Activated CD8-positive, alpha-beta memory T cell treated with anti-CD3 and anti-CD28 coated beads for 1 hour (primary cell): ENCODE measurements at places on chromosomes 6 and 20.

DNA sequence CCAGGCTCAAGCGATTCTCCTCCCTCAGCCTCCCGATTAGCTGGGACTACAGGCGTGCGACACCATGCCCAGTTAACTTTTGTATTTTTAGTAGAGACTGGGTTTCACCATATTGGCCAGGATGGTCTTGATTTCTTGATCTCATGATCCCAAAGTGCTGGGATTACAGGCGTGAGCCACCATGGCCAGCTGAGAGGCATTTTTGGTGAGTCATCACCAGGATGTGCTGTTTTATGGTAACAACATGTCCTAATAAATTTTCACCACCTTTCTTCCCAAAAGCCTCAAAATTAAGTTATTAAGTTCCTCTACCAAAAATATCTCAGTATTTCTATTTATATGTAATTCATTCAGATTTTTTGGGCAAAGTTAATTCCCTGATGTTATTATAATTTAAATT is 53.5 kb downstream of the COL21A1 start:
- DNase-seq, result no peak

DNA sequence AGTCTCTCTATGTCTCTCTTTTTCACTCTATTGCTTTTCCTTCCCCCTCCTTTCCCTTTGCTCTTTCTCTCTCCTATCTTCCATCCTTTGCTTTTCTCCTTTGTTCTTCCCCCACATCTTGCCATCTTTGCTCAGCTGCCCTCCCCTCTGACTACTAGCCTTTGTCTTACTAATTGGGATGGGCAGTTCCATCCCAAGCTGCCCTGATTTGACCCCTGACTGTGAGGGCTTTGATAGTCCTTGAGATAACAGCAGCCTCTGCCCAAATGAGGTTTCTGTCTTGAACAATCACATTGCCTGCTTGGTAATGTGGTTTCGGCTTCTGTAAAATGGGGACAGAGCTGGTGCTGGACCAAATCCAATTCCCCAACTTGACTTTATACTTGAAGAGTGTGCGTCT is 327.7 kb downstream of the DHX35 start:
- DNase-seq, result no peak

DNA sequence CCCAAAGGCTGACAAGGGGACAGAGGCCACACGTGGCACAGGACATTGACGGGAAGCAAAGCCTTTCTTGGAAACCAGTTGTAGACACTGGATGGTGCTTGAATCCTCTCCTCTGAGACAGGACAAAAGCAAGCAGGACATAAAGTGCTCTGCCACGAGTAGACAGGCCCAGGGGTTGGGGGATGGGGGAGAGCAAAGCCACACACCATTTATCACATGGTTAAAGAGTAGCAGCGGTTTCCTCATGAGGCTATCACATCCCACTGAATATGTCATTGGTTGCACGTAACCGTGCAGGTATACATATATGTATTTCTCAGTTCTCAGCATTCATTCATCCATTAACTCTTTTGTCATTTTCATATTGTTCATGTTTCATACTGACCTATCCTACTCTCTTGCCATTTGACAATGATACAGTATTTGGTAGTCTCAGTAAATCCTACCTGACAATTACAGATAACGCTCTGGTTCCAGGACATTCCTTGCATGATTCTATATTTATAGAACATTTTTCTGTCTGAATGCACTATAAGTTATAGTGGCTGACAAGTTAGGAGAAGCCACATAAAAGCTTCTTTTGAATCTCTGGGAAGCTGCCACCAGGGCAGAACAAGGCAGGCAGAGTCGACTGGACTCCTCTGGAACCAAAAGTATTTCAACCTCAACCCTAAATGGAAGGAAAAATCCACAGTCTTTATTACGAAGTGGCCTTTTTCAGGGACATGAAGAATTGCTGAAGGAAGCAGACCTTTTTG is 23.5 kb downstream of the METTL24 start:
- no peak for DNase-seq

DNA sequence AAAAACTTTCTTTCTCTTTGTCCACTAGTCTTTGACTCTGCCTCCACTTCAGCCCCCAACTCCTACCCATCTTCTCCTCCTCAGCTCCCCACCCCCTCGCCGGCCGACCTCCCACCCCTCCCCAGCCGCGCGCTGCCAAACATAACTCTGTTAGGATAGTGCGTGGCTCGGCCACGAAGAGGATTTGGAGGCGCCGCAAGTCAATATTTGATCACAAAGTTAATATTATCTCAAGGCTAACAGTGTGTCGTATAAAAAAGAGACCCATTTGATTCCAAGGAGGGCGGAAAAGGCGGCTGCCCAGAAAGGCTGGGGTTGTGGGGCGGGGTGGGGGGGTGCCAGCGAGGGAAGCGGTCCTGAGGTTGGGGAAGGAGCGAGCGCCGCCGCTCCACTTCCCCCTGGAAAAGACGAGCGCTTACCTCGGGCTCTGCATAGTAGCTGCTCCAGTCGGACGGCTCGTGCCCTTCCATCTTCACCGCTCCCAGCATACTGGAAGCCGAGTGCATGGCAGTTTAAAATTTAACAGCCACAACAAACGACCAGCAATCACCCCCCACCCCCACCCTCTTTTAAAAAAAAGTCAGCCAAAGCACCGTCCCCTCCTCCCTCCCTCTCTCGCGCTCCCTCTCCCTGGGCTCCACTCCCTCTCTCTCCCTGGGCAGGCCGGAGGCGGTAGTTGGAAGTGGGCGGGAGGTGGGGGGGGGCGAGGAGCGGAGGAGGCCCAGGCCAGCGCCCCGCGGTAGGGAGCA is 425 bp downstream of the FOXA2 start:
- DNase-seq, result no peak

- no peak for DNase-seq
Measured at GRCh38 chr20:59455402-59456341, 148.7 kb upstream of the PHACTR3 start.
